ENCODE measurements at places on chromosomes 4 and X.

- DNase-seq: peak; percentile 83
Observed at GRCh38 chr4:184472614-184473498, 1.5 kb downstream of the IRF2 start.

- DNase-seq: peak; percentile 19
Observed at GRCh38 chr4:5365071-5366008, 314.1 kb downstream of the STK32B start.

GRCh38 chrX:7706032-7706431 lies 136.9 kb upstream of the VCX start:
- DNase-seq: no peak

GRCh38 chrX:100648458-100649417 lies 4.7 kb downstream of the SRPX2 start:
- DNase-seq: no peak

DNA sequence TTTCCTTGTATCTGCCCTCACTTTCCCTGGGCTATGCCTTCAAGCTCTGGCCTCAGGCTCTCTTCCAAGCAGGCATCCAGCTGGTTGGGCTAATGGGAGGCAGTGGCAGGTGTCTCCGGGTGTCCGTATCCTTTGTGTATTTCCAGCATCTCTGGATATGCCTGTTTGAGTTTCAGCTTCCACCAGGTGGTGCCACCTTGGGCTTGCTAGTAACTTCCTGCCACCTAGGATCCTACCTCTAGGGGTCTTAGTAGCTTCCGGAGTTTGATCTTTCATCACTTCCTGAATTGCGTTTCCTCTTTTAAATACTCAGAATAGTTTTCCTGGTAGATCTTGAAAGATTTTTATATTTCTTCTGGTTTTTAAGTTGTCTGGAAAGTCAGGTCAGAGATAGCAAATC lies 23.2 kb upstream of the ANOS1 start:
- DNase-seq: peak; percentile 38

DNA sequence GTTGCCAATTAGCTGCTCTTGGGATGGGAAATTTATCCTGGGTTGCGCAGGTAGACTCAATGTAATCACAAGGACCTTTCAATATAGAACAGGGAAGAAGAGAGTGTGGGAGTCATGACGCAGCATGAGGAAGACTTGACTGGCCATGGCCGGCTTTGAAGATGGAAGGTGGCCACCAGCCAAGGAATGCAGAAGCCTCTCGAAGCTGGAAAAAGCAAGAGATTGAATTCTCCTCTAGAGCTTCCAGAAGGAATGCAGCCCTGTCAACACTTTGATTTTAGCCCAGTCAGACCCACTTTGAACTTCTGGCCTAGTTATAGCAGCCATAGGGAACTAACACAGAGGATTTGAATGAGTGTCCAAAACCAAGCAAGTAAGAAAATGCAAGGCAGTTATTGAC lies 14.7 kb upstream of the SH3KBP1 start:
- DNase-seq: no peak

DNA sequence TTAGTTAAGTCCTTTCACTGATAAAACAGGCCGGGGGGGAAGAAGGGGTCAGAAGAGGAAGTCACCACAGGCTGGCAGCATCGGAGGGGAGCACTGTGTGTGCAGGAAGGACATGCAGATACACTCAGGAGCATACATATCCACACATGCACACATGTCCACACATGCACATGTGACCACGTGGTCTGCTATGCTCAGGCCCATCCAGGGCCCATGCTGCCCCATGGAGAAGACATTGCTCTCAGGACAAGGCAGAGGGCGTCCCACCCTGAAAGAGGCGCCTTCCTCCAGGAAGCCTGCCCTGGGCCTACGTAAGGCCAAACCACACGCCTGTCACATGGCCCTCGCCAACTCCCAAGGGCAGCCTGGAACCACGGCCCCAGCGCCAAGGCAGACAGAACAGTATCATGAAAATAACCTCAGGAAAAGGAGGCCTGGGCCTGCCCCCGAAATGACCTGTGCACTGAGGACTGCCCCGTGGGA lies 15.8 kb downstream of the WDR1 start:
- peak; percentile 45 for DNase-seq

GRCh38 chr4:2650276-2650675 lies 105.9 kb downstream of the TNIP2 start:
- DNase-seq: no peak

DNA sequence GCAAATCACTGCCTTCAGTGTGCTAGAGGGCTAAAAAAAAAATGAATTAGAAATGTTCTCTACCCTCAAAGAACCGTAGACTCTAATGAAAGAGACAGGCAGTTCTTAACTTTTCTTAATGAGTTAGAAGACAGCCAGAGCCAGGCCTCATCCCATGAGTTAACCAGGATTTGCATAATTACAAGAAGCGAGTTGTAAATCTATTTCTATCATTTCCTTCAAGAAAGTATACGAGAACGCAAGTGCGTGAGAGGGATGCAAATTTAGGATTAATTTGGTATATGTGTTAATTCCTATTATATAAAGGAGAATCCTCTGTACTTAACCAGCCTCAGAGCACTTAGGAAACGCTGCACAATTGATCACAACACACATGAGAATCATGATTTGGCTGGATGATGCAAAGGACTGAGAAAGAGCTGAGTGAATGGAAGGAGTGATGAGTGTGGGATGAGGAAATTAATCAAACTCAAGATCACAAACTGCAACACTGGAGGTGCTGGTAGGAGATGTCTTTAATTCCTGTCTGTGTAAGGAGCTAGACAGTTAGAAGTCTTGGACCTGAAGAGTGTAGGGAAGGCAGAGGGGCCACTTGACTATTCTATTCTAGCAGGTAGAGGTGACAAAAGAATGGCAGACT lies 157.2 kb downstream of the ATP10D start:
- DNase-seq: no peak

GRCh38 chr4:113331811-113332210 lies 282.4 kb downstream of the ANK2 start:
- DNase-seq: no peak

GRCh38 chr4:4254199-4254598 lies 6.2 kb upstream of the TMEM128 start:
- DNase-seq: no peak

DNA sequence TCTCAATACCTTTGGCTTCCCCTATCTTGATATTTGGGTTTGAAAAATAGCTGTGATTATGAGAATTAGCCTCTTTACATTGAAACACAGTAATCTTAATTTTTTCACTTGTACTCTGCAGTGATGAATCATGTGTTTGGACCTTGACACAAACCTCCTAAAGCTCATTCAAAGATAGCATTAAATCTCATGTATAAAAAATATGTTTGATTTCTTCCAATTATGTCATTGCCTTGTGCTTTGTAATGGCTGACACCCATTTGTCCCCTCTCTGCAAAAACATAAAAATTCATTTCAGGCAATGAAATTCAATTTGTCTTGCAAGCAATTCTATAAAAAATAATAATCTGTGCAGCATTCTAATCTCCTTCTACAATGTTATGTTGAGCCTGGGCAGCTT lies 422.4 kb upstream of the BOD1L1 start:
- no peak for DNase-seq

DNA sequence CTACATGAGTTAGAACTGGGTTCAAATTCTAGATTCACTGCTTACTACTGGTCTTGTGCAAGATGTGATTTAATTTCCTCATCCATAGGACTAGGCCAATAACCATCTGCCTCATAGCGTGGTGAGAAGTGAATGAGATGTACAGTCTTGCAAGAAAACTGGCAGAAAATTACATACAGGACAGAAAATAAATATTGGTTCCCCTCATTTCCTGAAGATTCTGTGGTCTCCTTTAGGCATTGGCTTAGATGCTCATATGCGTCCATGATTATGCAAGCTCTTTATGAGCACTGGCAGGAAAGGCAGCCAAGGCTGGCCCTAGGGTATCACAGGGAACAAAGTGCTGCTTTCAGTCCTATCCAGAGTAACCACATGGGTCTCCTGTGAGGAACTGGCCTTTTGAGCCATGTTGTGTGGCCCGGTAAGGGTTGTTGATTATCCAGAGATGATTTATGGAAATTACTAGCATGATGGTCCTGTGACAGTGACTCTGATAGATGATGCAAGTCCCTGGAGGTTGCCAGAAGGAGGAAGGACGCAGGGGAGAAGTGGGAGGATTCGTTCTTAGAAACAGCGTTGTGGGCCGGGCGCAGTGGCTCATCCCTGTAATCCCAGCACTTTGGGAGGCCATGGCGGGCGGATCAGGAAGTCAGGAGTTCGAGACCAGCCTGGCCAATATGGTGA lies 9.9 kb upstream of the MOB1B start:
- peak; percentile 84 for DNase-seq

- no peak for DNase-seq
Observed at GRCh38 chr4:138540056-138540800, 298.1 kb upstream of the SLC7A11 start.

DNA sequence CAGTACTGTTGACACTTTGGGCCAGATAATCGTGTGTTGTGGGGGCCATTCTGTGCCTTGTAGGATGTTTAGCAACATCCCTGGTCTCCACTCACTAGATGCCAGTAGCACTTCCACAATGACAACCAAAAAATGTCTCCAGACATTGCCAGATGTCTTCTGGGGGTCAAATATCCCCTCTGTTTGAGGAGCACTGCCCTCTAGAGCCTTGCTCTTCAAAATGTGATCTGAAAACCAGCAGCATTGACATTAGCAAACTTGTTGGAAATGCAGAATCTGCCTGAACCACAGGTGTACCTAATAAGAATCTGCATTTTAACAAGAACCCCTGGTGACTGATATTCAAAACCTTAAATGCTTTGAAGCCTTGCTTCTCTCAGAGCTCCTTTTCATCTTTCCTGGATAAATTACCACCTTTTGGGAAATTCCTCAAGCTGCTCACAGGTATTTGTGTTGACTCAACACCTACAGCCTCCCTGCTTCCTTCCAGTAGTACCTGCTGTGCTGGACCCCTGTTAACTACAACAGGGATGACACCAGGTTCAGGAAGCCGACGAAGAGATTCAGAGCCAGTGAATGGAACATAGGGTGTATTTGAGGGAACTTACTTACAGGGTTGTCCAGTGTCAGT lies 459.0 kb upstream of the NR3C2 start:
- DNase-seq: no peak

GRCh38 chr4:1523907-1524636 lies 117.8 kb upstream of the NKX1-1 start:
- no peak for DNase-seq

- DNase-seq: peak; percentile 51
Observed at GRCh38 chr4:25223802-25224375, 9.9 kb upstream of the PI4K2B start.

DNA sequence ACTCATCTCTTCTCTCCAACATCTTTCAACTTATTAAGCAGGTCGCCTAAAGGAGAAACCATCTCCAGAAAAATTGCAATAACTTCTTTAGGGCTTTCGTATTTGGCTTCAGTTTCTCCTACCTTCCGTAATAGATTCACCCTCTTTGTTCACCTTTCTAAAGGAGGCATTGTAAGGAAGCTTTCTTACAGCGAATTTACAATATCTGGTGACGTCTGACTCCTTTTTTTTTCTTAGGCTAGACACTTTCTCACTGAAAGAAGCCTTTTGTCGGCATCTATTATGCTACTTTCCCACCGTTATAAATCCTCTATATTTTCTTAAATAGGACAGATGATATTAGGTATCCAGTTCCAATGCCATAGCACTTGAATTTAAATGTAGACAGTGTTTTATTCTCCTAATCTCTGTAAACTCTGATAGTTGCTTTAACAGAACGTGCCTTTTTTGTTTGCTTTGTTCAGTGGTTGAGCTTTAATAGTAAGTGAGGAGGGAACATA lies 302.4 kb downstream of the IL1RAPL1 start:
- no peak for DNase-seq

GRCh38 chrX:115332832-115333231 lies 43.3 kb downstream of the LUZP4 start:
- no peak for DNase-seq

DNA sequence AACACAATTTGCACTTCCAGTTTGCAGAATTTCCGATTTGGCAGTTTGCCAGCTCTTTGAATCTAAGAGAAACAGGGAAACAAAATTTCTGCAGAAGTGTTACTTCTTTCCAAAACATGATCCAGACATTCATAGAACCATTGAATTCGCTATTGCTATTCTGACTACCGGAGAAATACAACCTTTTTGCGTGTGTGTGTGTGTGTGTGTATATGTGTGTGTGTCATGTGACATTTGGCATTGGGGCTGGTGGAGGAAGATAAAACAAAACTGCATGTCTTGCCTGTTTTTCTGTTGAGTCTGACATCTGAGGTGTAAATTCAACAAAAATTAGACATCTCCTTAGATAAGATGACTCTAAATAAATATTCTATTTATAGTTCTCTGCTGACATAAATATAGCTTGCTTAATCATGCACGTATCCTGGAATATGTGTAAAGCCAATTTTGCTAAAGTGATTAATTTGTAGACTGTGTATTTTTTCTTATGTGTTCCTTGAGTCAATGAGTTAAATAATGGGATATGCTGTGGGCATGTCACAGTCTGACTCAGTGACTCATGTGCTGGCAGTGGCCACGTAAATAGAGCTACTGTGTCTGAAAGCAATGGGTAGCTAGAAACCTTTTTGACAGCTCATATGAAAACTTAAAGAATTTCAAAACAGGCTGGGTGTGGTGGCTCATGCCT lies 98.9 kb downstream of the HPGD start:
- DNase-seq: no peak

DNA sequence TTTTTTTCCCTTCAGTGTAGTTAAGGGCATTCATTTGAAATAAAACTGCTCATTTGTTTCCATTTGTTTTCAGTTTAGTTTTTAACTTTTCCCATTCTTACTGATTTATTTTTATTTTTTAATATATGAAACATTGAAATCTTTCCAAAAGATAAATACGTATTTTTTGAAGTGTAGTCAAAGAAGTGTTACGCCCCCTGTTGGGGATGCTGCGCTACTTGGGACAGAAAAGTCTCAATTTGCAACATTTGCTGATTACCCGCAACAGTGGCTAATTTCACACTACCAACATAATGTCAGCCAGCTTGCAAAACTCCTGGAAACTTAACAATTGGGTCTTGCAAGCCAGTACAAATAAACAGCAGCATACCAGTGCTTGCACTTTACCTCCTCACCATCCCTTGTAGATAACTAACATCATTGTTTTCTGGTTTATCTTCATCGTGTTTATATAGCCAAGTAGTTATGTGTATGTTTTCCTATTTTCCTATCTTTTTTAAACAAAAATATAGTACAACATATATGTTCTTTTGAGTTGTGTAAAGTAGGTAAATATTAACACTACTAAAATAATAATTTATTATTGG lies 158.6 kb downstream of the STPG2 start:
- DNase-seq: peak; percentile 15

Data from NB4 (cell line).